ENCODE measurements at places on chromosomes 6 and 20.

- DNase-seq, result no peak
Observed at GRCh38 chr6:169986171-169986847, 234.9 kb downstream of the ERMARD start.

GRCh38 chr6:130913120-130913519 is 85.9 kb downstream of the SMLR1 start:
- no peak for DNase-seq

DNA sequence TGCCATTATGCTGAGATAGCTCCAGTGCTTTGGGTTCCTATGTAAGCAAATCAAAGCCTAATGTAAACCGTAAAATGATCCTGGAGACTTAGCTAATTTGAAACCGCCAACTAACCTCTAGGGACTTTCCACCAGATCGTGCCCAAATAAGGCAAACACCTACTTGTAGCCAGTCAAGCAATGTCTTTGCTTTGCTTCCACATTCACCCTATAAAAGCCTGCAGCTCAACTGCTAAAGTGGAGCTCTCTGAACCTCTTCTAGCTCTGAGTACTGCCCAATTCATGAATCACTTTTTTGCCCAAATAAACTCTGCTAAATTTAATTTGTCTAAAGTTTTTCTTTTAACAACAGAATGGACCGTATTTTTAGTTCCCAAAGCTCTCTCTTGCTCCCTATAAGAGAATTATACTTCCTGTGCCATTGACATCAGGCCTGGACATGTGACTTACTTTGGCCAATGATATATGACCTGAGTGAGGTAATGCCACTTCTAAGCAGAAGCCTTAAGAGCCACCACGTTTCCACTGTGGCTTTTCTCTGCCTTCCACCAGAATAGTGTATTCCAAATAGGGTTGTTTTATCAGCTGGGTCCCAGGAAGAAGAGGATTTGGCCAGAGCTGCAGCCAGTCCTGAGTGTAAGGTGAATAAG is 34.8 kb upstream of the PSMF1 start:
- DNase-seq, result no peak

GRCh38 chr6:35727231-35727934 is 9.4 kb upstream of the ARMC12 start:
- no peak for DNase-seq

- DNase-seq, result no peak
Observed at GRCh38 chr6:42078386-42078785, 28.1 kb downstream of the TAF8 start.

- no peak for DNase-seq
Observed at GRCh38 chr20:48527771-48528170, 300.0 kb downstream of the PREX1 start.

GRCh38 chr6:140487586-140487985 is 1113.1 kb upstream of the CITED2 start:
- no peak for DNase-seq

DNA sequence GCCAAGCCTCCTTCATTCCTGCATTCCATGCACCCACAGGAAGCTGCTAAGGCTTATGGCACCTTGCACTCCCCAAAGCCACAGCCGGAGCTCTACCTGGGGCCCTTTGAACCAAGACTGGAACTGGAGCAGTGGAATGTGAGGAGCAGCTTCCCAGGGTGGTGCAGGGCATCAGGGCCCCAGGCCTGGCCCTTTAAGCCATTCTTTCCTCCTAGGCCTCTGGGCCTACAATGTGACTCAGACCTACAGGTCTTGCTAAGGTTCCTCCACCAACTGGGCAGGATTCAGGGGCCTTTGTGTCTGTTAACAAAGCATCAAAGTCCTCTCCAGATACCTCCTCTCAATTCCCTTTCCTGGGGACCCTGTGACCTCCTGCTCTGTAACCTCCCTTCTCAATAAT is 36.2 kb downstream of the SF3B5 start:
- DNase-seq, result no peak

DNA sequence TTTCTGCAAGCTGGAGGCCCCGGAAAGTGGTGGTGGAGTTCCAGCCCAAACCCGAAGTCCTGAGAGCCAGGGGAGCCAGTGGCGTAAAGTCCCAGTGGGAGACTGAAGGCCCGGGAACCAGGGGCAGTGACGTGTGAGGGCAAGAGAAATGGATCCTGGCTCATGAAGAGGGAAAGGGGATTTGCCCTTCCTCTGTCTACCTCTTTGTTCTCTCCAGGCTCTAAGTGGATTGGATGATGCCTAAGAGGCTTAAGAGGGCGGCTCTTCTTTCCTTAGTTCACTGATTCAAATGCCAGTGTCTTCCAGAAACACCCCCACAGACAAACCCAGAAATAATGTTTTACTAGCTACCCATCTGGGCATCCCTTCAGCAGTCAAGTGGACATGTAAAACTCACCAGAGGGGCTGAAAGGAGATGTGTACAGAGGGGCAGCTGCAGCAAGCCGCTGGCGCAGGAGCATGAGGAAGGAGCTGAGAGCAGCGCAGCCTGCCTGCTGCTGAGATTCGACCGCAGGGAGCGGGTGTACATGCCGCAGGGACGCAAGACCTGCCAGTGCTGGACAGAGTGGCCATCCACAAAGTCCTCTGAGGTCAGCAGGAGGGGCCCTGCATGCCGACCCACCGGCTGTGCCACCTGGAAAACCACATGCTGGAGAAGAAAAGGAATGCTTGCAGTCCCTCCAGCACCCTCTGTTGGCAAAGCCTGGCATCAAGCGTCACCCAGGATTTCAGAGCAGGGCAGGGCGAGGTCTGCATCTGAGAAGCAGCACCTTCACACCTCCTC is 29.5 kb downstream of the CDYL start:
- peak; percentile 12 for DNase-seq

DNA sequence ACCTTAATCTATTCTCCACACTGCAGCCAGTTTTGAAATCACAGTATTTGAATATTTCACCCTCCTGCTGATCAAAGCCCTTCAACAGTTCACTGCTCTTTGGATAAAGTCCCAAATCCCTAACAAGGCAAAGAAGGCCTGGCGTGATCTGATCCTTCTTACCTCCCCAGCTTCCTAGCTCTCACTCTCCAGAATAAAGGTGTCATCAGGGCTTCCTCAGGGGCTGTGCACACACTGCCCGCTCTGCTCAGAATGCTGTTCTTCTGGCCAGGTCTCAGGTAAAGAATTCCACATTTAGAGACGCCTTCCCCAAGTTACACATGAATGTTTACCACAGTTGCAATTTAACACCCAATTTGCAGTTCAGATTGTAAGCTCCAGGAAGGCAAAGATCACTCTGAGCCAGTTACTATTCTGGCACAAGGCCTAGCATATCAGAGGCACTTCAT is 58.9 kb upstream of the MCM9 start:
- DNase-seq, result no peak

GRCh38 chr6:132804251-132804650 is 5.8 kb upstream of the SLC18B1 start:
- no peak for DNase-seq

- DNase-seq, result no peak
Observed at GRCh38 chr6:43286980-43287716, 10.9 kb upstream of the SLC22A7 start.

- DNase-seq, result no peak
Observed at GRCh38 chr6:107786179-107786578, 37.9 kb downstream of the SCML4 start.

GRCh38 chr6:107737397-107737793 is 86.7 kb downstream of the SCML4 start:
- DNase-seq, result no peak

GRCh38 chr20:24853916-24854315 is 95.2 kb upstream of the CST7 start:
- no peak for DNase-seq

DNA sequence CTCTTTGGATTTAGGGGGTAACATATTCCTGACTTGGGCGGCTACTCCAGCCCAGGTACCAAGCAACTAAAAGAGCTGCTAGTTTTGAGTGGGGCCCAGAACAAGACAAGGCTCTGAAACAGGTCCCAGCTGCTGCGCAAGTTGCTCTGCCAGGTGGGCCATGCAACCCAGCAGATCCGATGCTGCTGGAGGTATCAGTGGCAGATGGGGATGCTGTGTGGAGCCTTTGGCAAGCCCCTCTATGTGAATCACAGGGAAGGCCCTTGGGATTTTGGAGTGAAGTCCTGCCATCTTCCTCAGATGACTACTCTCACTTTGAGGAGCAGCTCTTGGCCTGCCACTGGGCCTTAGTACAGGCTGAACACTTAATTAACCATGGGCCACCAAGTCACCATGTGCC is 43.7 kb upstream of the VSX1 start:
- no peak for DNase-seq

Data from CD4-positive, alpha-beta T cell treated with Interleukin-1 beta for 1 hour (primary cell).